Ureter (tissue), 1 donor: ENCODE measurements at places on chromosomes 11 and 22.

GRCh38 chr11:83219095-83219494 is 25.6 kb downstream of the ANKRD42 start:
- DNase-seq = no peak

DNA sequence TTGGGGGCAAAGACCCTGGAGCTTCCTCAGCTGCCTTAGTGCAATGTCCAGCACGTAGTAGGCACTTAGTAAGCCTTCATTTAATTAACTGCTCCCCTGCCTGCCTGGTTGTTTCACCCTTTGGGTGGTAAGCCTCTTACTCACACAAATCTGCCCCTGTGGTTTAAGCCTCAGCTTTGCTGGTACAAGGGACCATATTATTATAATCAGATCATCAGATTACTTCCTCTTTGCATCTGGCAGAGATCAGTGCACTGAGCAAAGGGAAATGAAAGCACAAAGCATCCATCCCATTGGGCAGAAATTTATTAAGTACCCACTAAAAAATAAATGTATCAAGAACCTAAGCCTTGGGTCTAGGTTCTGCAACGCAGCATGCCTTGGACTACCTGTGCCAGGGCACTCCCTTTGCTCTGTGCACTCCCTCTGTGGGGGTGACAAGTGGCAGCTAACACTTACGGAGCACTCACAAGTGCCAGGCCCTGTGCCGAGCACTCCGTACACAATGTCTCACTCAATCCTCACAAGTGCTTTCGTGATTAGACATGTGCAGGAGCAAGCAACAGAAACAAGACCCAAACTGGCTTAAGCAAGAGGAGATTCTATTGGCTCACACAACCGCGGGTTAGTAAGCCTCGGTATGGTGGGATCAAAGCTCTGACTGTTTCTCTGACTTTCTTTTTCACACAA is 34.9 kb upstream of the DAGLA start:
- no peak for DNase-seq

- DNase-seq = no peak
Observed at GRCh38 chr22:31436132-31436531, 36.7 kb downstream of the DRG1 start.

GRCh38 chr11:43404836-43405479 is 46.2 kb downstream of the TTC17 start:
- no peak for DNase-seq

GRCh38 chr11:122705396-122705795 is 49.9 kb downstream of the UBASH3B start:
- DNase-seq = no peak

- DNase-seq = no peak
Observed at GRCh38 chr11:33716243-33716642, 15.6 kb upstream of the C11orf91 start.

GRCh38 chr11:9815486-9816136 is 151.7 kb downstream of the SWAP70 start:
- DNase-seq = no peak

DNA sequence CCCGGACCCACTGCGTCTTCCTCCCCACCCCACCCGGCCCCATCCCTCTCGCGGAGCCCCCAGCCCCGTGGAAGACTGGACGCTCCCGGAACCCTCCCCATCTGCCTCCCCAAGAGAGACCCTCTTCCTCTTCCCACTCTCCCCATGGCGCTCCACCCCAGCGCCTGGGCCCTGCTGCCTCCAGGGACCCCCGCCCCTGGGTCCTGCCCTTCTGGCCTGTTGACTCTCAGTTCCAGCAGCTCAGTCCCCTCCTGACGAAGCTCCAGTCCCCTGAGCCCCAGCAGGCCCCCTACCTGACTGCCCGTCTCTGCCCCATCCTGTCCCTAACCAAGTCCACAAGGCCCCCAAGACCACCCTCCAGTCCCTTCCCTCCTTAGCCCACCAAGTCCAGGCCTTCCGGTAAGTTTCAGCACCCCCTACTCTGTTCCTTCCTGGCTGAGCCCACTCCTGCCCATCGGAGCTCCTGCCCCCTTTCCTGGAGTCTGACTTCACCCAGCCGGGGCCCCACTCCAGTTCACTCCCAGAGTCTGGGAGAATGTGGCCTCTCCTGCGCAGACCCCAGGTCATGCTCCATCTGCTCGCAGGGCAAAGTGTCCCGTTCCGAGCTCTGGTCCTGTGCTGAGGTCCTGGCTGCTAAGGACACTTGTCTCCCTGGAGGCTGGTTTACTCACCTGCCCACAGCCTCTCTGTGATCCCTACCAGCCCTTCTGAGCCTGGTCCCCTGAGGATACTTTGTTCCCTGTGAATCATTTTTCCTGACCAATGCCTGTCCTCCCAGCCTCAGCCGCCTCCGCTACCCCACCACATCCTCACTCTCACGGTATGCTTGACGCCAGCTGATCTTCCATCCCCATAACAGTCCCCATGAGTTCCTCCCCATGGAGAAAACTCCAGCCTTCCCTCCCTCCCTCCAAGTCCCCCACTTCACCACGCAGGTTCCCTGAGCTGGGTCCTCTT is 722 bp downstream of the IFITM10 start:
- DNase-seq = peak; percentile 56

- DNase-seq = no peak
Observed at GRCh38 chr11:56782167-56782847, 33.8 kb upstream of the OR9G4 start.

DNA sequence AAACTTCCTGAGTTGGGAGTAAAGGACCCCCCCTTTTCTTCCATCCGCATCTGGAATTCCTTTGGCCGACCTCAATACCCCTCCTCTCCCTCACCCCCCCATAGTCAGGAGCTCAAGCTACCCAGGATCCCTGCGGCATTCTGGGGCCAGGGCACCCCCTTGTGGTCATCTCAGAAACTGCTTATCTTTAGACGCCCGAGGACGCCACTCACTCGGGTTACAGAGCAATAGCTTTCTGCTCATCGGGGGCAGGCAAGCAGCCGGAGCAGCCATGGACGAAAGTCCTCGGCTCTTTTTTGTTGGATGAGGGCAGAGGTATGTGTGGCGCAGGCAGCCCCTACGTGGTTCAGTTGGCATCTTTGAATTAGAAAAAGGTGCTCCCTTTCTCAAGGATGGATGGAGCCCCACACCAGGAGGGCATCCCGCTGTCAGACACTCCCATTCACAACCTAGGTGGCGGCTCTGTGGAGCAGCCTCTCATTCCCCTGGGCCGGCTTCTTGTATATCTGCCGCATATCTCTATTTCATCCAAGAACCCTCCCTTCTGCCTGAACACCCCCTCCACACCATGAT is 2.3 kb downstream of the C1QTNF5 start:
- DNase-seq = no peak

- DNase-seq = no peak
Observed at GRCh38 chr11:60951606-60951903, 421 bp downstream of the SLC15A3 start.

- DNase-seq = no peak
Observed at GRCh38 chr11:78532991-78533390, 41.7 kb downstream of the NARS2 start.

GRCh38 chr11:63762654-63763495 is 5.7 kb downstream of the ZFTA start:
- no peak for DNase-seq

GRCh38 chr11:16812274-16812673 is 73.8 kb downstream of the C11orf58 start:
- no peak for DNase-seq

DNA sequence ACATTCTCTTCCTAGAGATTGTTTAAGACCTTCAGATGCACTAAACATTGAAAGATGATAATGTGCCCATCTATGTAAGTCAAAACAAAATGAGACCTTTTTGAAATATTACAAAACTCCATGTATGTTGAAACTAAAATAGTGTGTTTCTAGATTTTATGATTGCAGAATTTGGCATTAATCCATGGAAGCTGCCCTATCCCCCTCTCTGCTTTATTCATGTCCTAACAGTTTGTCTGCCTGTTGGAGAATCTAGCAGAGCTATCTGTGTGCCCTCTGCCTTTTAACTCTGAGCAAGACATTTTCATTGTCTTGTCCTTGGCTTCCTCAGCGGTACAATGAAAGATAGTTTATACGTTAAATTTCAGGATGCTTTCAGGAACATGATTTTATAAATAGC is 105.5 kb downstream of the FAT3 start:
- DNase-seq = no peak

GRCh38 chr11:61378713-61379313 is 13.6 kb upstream of the TMEM216 start:
- no peak for DNase-seq

- no peak for DNase-seq
Observed at GRCh38 chr11:102320188-102320587, 2.9 kb downstream of the BIRC3 start.

DNA sequence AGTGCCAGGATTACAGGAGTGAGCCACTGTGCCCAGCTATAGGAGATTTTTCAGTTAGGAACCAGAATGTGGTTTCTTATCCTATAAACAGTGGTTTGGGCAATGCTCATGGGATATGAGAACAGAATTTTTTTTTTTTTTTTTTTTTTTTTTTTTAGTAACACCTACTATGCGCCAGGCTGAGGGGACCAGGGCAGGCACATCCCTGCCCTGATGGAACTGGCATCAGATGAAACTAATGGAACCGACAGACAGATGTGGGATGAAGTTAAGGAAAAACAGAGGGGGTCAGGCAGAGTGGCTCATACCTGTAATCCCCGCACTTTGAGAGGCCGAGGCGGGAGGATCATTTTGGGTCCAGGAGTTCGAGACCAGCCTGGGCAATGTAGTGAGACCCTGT is 4.9 kb downstream of the SEC14L4 start:
- no peak for DNase-seq

GRCh38 chr11:32432565-32432964 is 2.8 kb downstream of the WT1 start:
- DNase-seq = no peak

- DNase-seq = no peak
Observed at GRCh38 chr11:32772731-32773130, 21.7 kb downstream of the CCDC73 start.

- DNase-seq = no peak
Observed at GRCh38 chr22:44087089-44087430, 63.0 kb downstream of the PARVB start.

GRCh38 chr11:132540581-132540980 is 991.7 kb downstream of the OPCML start:
- DNase-seq = no peak

- no peak for DNase-seq
Observed at GRCh38 chr11:93849751-93850593, 446 bp downstream of the VSTM5 start.

- no peak for DNase-seq
Observed at GRCh38 chr11:11467312-11467711, 114.3 kb upstream of the CSNK2A3 start.

DNA sequence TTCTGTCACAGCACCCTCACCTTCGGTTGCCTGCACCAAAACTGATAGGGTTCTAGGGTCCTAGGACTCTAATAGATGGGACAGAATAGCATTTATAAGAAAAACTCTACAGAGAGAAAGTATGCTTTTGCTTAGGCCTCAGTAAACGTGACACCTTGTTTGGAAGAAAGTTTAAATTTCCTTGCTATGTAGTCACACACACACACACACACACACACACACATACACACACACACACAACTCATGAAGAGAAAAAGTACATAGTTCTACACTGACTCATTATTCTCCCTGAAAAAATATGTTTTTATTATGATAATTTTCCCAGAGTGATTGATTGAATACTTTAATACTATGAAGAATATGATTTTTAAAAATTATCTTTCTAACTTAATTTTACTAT is 220.8 kb upstream of the SNX19 start:
- no peak for DNase-seq

GRCh38 chr22:24400726-24401596 is 26.4 kb upstream of the ADORA2A start:
- no peak for DNase-seq

GRCh38 chr11:120964857-120965256 is 59.0 kb upstream of the TBCEL start:
- DNase-seq = no peak

- peak; percentile 94 for DNase-seq
Observed at GRCh38 chr11:118930094-118930712, 4.5 kb upstream of the BCL9L start.

DNA sequence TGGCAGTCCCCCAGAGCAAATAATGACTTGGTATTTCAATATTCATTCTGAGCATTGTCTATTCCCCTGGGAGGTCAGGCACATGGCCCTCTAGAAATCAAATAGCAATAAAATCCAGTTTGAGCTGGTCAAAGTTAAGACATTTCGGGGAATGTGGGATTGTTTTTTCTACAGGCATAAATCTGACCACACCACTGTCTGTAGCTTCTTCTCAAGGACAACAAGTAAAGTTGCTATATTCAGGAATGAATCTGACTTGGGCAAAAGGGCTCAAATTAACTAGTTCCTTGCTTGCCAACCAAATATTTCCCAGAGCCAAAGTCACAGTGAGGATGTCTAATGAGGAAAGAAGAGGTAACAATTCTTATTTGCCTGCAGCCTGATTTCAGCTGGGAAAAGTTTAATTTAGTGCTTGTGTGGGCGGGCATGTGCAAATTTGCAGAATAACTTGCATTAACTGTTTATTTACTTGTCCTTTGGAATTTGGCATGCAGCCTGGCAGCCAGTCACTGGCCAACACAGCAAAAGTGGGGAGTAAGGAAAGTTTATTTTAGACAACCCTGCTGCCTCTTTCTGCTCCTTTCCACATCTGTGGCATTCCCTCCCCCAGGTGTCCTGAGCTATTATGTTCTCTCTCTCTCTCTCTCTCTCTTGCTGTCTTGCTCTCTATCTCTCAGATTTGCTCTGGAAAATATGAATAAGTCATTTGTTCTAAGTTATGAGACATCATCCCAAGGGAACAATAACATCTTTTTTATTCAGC is 51.2 kb upstream of the ARHGAP20 start:
- DNase-seq = peak; percentile 66

GRCh38 chr11:17579451-17579850 is 32.4 kb downstream of the OTOG start:
- DNase-seq = no peak

GRCh38 chr11:69218946-69219720 is 63.4 kb downstream of the SMIM38 start:
- peak; percentile 23 for DNase-seq
